Naive thymus-derived CD8-positive, alpha-beta T cell (primary cell): ENCODE measurements at places on chromosomes 5 and 9.

DNA sequence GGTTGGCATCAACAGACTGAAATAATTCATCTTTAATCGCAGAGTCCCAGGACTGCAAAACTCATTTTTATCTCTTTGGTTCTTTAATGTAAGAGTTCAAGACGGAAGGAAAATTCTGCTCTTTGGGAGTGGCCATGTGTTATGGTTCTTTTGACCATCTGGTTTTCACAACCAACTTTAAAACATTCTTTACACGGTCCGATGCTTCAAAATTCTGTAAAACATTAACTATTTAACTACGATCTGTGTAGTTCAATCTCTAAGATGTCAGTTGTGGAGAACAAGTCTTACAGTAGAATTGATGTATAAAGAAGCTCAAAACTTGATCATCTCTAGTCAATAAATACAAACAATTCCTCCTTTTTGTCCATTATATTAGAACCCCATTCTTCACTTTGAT, 83.0 kb downstream of the CMYA5 start:
- no peak for DNase-seq

- DNase-seq: no peak
These were observed 395.7 kb upstream of the ZNF462 start for GRCh38 chr9:106467113-106467864.

DNA sequence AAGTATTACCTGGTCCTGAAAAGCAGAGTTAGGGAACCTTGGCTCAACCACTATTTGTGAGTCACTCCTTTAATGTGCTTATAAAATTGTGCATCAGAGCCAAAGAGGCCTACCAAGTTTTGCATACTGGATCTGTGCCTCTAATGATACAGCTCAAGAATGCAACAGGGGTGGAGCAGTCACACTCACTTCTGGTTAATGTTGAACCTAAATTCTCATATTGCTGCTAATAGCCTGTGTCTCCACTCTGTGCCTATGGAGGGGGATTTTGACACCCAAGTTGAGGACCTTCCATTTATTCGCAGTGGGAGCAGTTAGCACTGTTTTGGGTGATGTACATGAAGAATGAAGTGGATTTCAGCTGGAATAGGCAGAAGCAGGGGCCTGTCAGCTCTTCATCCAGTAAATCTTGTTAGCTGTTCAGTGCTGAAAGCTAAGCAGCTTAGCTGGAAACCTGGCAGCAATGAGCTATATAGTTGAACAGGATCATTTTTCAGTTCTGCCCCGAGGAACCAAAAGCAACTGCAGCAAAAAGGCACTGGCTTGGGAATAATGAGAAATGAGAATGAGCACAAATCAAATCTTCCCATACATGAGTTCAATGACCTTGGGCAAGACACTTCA, 9.7 kb downstream of the SH3TC2 start:
- DNase-seq: no peak

DNA sequence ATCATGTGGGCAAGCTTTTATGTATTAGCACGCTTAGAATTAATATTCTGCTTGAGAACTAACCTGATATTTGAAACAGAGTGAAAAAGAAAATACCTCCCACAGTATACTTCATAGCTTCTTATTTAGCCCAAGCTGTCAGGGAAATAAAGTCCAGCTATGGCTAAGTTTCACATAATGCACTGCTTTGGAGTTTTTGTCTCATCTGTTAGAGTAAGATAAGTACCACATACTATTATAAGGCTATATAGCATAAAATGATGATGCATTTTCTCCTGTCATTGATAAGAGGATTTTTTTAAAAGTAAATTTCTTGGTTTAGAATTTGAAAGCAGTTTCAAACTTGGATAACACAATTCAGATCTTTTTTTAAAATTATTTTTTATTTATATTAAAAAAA, 2.4 kb upstream of the ANKDD1B start:
- no peak for DNase-seq
